ENCODE measurements at places on chromosomes 2 and 18. TPM values are rescaled to one million over a fixed set of nuclear protein-coding genes. Genes with fewer than 3 reads are reported as not detected.

The SRD5A2 gene
- 0.65 TPM for polyA plus RNA-seq

The AKAIN1 gene
- polyA plus RNA-seq, result not detected

The MAP3K20 gene
- 61.1 TPM for polyA plus RNA-seq

The RAD51AP2 gene
- 0.85 TPM for polyA plus RNA-seq

The ABCA12 gene
- 0.09 TPM for polyA plus RNA-seq

The TOGARAM2 gene
- polyA plus RNA-seq, result 3.6 TPM

The SOWAHC gene
- 10.0 TPM for polyA plus RNA-seq

The PDE1A gene
- 12.1 TPM for polyA plus RNA-seq

The CPLX4 gene
- not detected for polyA plus RNA-seq

The UNC80 gene
- polyA plus RNA-seq, result 1.8 TPM

The UGT1A5 gene
- polyA plus RNA-seq, result not detected

The CYP26B1 gene
- polyA plus RNA-seq, result 5.0 TPM

The UGT1A10 gene
- not detected for polyA plus RNA-seq

The MYL1 gene
- not detected for polyA plus RNA-seq

The CFC1 gene
- 10.2 TPM for polyA plus RNA-seq

The LIMS2 gene
- polyA plus RNA-seq, result 35.1 TPM

The LOXHD1 gene
- polyA plus RNA-seq, result 1.00 TPM

The TUBA3D gene
- polyA plus RNA-seq, result 1.0 TPM

The HRH4 gene
- polyA plus RNA-seq, result 0.10 TPM

The KCNG3 gene
- 0.13 TPM for polyA plus RNA-seq

The SPRED2 gene
- polyA plus RNA-seq, result 39.8 TPM

The TBR1 gene
- polyA plus RNA-seq, result not detected

The NTSR2 gene
- not detected for polyA plus RNA-seq
